ENCODE measurements at places on chromosomes 11 and 22.

DNA sequence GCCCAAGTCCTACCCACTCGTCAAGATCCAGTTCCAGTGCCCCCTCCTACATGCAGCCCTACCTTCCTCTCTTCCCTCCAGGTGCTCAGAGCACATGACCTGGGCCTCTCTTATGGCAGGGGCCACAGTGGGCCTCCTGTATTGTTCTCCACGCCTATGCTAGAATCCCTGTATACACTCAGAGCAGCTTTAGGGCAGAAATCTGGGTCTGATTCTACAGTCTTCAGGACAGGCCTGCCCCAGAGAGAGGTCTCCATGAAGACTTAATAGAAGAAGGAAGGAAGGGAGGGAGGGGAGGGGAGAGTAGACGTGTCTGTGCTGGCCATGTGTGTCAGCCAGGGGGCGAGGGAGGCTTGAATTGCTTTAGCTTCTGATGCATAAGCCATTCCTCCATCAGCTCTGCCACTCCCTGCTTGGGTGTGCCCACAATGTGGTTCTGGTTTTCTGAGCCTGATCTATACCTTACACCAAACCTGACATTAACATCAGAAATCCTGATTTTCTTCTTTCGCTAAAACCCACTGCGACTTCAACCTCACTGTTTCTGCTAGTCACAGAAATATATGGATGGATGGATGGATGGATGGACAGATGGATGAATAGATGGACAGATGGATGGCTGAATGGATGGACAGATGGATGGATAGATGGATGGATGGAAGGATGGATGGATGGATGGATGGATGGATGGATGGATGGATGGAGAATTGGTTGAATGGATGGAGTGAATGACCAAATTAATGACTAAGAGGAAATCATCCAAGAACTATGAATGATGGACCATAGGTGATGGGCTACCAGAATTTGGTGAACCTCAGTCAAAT lies 56.6 kb upstream of the PRDM11 start:
- DNase-seq, result peak; percentile 50

GRCh38 chr11:12377824-12378593 lies 638 bp downstream of the PARVA start:
- DNase-seq, result no peak

DNA sequence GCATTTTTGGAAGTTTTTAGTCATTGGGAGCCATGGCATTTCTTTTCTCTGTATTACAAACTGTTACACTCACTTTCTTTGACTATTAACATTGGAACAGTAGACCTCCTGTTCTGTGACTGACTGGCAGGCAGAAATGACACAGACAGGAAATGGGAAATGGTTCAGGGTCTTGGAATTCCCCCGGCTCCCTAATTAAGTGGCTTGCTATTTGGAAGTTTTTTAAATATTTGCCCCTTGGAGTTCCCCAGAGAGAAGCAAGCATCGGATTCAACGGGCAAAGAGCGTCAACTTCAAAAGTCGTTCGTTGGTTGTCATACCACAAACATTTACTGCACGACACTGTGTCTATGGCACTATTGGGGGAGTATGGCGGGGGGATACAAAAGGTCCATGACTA lies 1.1 kb upstream of the BIRC2 start:
- no peak for DNase-seq

- DNase-seq, result no peak
These were observed 115.1 kb upstream of the CRYBB3 start for GRCh38 chr22:25084405-25085107.

DNA sequence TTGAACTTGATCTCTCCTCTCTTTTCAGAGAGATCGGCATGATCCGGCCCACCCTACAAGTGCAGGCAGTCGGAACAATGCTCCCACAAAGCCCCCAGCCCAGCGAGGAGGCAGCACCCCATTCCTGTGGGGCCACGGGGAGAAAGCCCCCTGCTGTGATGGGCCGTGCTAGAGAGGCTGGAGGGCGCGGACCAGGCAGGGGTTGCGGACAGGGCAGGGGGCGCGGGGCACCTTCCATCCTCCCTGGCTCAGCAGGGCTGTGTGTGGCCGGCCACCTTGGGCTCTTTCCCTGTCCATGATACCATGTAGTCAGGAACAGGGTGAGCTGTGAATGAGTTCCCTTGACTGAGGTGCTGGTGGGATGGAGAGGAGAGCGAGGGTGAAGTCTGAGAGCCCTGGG lies 379.8 kb downstream of the BRD1 start:
- DNase-seq, result no peak

GRCh38 chr22:50526108-50526833 lies 873 bp upstream of the SCO2 start:
- DNase-seq, result peak; percentile 81

Data from GDM1 (cell line).